DMS 273 treated with DMSO at 0.1 percent for 48 hours (cell line): ENCODE measurements at places on chromosomes 1 and 21.

GRCh38 chr1:9066945-9067807 lies 2.3 kb downstream of the SLC2A5 start:
- no peak for DNase-seq

- no peak for DNase-seq
These were observed 188.0 kb upstream of the C21orf91 start for GRCh38 chr21:18007121-18007520.

GRCh38 chr1:63874278-63874880 lies 100.6 kb downstream of the ROR1 start:
- DNase-seq: no peak

DNA sequence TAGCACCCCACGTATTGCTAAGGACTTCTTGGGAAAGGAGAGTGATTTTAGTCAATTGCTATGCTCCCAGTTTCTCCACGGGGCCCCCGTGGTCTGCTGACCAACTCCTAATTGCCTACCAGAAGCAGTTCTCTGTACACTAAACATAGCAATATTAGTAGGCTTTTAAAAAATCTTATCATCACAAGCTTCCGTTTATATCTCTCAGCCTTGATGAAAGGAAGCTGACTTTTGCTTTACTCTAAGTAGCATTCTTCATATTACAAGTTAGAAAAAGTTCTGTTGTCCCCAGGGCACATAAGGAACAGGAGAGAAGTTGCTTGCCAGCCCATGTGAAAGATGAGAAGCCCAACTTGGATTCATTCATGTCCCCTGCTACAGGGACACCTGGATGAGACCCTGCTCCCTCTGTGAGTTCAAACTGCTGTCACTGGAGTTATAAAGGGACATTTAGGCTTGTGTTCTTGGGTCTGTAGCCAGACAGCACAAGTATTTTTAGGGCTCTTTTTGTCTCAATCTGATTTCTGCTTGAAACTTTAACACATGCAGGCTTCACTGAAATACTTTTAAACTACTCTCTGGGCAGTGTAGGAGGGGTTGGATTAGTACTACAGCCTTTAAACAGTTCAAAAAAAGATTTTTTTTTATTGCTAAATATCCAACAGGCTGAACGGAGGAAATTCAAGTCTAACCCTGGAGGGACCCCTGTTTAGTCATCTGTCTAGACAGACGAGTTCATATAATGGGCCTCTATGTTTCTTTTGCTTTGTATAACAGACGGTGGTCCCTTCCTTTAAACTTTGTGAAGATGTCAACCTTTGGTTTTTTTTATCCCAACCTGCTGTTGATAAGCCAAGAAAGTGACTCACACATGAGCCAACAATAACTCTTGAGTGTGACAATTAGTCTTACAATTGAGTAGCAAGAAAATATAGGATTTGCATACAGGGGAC lies 29.5 kb downstream of the TGFB2 start:
- DNase-seq: peak; percentile 70

GRCh38 chr1:169546087-169546995 lies 39.9 kb downstream of the F5 start:
- DNase-seq: peak; percentile 10

DNA sequence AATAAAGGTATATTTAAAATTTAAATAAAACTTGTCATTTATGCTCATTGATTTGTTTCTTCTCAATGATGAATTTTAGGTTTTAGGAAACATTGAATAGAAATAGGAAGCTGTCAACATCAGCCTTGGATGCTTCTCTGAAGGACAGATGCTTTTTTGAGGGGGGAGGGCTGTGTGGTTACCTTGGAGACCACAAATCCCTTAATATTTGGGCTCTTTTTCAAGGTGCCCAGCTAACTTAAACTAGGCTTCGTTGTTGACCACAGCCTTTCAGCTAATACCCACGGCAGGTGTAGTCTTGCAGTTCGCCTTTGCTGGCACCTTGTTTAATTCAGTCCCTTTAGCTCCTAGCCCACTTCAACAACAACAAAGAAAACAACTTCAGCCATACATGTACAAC lies 22.5 kb downstream of the TENT5C start:
- DNase-seq: no peak

DNA sequence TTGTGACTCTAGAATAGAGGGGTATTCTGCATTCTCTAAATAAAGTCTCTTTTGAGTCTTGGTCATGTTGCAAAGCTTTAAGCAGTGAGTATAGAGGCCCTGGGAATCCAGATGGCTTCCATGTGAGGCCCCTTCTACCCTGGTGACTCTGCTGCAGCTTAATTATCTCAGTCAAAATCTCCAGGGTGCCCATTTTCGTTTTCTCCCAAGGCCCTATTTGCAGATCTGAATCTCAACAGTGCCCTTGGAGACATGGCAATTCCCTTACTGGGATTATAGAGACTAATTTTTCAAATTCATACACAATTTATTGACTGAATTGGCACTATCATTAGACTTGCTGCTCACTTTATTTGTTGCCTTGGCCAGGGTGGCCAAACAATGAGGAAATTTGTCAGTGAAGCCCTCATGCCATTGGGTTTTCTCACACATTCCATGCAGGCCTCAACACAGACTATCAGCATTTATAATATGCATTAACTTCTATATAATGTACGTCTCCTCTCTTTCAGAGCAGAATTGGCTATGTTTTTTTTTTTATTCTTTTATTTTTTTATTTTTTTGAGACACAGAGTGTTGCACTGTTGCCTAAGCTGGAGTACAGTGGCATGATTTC lies 35.1 kb downstream of the PROX1 start:
- DNase-seq: no peak

DNA sequence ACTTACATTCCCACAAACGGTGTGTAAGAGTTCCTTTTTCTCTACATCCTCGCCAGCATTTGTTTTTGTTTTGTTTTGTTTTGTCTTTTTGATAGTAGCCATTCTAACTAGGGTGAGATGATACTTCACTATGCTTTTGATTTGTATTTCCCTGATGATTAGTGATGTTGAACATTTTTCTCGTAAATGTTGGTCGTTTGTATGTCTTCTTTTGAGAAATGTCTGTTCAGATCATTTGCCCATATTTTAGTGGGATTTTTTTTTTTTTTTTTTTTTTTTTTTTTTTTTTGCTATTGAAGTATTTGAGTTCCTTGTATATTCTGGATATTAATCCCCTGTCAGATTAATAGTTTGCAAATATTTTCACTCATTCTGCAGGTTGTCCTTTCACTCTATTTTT lies 19.2 kb upstream of the GPR161 start:
- DNase-seq: no peak

DNA sequence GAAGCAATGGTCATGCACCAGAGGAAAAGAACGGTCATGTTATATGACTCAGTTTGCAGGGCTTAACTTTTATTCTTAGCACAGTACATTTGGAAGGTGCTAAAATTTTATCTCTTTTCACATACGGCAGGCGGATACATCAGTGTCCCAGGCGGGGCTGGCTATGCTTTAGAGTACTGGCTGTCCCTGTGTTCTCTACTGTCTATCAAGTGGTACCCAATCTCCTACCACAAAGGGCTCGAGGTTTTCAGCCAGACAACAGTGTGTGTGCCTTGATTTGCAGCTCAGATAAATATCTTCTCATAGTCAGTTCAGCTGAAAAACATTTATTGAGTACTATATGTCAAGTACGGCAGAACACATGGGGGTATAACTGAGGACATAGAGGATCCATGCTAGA lies 65.3 kb downstream of the URB2 start:
- no peak for DNase-seq

DNA sequence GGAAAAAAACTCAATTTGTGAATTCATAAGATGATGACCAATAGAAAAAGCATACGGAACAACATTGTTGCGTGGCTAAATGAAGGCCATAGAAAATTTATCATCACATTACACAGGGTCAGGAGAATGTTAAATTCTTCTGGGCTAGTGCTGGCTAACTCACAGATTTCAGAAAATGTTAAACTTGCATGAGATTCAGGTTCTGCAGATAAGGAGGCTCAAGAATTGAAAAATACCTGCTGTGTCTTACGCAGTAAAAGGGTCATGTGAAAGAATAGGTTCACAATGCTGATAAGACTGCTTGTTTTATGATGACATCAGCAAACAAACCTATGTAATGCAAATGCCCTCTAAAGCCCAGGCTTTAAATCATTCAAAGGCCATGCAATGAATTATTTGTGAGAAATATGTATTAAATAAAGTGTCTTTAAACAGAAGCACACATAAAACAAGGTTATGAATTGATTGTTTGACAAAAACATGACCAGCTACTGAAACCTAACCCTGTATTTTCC lies 378.8 kb downstream of the USP25 start:
- no peak for DNase-seq

DNA sequence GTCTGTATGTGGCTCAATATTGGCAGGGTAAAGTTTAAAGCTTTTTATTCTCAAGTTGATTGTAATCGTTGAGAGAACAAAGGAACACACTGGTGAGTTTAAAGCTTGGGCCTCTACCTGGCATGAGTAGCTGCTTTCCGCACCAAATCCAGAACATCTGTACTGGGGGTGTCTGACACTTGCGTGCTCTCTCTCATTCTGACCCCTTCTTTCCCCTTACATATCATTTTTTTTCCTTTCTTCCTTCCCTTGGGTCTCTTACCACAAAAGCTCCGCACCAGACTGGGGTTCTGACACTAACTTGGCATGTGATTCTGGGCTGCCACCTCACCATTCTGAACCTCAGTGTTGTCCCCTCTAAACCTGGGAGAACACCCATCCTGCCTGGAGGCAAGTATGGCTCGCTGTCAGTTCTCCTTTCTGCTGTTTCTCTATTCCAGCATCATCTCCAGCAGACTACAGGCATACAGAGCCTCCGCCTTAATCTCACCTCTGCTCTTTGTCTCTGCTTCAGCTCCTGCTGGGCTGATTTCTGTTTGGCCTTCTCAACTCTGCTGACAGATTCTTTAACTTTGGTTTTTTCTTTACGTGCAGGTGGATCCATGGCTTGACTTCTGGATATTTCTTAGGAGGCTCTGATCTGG lies 859 bp upstream of the ERMAP start:
- no peak for DNase-seq

GRCh38 chr1:90114521-90115141 lies 119.7 kb downstream of the ZNF326 start:
- peak; percentile 57 for DNase-seq

GRCh38 chr1:2258996-2259395 lies 30.9 kb downstream of the SKI start:
- DNase-seq: no peak

- DNase-seq: no peak
These were observed 30.9 kb downstream of the PDE9A start for GRCh38 chr21:42684109-42684916.

GRCh38 chr1:218531936-218532335 lies 186.8 kb downstream of the TGFB2 start:
- no peak for DNase-seq

- peak; percentile 97 for DNase-seq
These were observed 9.6 kb downstream of the ENSA start for GRCh38 chr1:150619576-150620509.

DNA sequence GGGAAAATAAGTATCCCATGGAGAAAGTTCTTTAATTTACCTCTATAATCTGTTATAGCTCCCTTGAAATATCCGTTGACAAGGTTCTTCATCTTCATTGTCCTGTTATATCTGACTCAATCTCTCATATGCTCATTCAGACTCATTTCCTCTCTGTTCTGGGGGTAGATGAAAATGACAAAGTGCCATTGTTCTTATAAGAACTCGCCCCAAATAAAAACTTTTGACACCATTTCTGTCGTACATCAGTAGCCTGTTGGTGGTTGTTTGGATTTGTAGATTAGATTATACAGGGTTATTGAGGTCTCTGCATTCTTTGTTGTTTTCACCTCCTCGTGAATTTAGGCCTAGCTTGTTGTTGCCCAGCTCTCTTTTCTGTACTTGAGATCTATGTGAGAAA lies 55.2 kb upstream of the IPO9 start:
- DNase-seq: no peak

- DNase-seq: no peak
These were observed 24.7 kb downstream of the VPS45 start for GRCh38 chr1:150092180-150092791.

DNA sequence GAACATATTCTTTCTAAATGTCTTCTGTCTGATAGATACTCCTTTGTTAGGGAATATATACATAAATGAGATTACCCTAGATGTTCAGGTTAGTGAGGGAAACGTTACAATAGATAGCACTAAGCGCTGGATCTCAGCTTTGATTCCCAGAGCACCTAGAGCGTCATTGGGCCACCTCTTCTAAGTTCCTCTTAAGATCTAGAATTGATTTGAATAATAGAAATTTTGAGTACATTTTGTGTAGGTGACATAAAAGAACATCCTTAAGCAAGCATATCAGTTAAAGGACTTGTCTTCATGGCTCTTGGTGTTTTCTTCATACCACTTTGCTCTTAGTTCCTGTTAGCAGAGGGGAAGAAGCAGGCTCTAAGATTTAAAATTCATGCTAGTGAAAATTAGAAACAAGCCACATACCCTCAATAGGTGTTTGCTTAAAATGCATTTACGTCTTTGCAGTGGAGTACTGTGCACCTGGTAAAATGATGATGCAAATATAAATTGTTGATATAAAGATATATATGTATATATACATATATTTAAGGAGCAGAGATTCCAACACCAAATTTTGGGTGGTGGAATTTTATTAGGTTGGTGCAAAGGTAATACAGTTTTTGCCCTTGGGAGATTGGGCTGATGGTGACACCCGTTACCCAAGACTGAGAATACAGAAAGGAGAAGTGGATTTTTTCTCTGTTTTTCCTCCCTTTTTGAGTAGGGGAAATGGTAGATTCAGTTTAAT lies 47.1 kb downstream of the DYRK1A start:
- DNase-seq: no peak

DNA sequence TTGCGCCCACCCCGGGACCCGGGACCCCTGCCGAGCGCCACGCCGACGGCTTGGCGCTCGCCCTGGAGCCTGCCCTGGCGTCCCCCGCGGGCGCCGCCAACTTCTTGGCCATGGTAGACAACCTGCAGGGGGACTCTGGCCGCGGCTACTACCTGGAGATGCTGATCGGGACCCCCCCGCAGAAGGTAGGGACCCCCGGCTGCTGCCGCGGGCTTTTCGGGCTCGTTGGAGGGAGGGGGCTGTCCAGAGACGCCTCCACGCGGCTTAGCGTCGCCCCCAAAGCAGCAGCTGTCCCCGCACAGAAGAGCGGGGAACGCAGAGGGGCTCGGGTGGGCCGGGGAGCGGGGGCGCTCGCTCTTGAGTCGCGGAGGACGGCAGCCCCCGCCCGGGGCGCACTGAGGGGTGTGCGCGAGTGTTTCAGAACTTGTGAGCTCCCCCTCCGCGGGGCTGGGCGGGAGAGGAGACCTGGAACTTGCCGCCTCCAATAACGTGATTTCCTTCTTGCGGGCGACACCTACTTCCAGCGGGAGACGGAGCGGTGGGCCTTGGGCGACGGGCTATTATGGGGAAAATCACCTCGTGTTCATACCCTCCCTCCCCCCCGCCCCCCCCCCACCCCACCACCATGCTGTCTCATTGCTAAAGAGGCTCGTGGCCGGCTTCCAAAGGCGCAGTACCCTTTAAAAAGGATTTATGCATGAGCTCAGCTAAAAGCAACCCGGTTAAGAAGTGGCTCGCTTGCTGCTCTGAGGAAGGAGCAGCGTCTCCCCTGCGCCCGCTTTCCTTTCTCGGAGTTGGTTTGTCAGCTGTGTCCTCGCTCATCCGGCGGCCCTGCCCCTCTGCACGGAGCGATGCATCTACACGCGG lies 664 bp downstream of the BACE2 start:
- no peak for DNase-seq

- no peak for DNase-seq
These were observed 23.2 kb upstream of the H6PD start for GRCh38 chr1:9211291-9211811.
